Hematopoietic multipotent progenitor cell (in vitro differentiated cells): ENCODE measurements at places on chromosomes 11 and 22. TPM values are rescaled to one million over a fixed set of nuclear protein-coding genes. Genes with fewer than 3 reads are reported as not detected.

GRCh38 chr11:112886434-112887370 lies 74.5 kb upstream of the NCAM1 start:
- no peak for DNase-seq

The GTSE1 gene
- 1.6 TPM for total RNA-seq

GRCh38 chr22:23835484-23836144 lies 3.2 kb downstream of the DERL3 start:
- DNase-seq: no peak

DNA sequence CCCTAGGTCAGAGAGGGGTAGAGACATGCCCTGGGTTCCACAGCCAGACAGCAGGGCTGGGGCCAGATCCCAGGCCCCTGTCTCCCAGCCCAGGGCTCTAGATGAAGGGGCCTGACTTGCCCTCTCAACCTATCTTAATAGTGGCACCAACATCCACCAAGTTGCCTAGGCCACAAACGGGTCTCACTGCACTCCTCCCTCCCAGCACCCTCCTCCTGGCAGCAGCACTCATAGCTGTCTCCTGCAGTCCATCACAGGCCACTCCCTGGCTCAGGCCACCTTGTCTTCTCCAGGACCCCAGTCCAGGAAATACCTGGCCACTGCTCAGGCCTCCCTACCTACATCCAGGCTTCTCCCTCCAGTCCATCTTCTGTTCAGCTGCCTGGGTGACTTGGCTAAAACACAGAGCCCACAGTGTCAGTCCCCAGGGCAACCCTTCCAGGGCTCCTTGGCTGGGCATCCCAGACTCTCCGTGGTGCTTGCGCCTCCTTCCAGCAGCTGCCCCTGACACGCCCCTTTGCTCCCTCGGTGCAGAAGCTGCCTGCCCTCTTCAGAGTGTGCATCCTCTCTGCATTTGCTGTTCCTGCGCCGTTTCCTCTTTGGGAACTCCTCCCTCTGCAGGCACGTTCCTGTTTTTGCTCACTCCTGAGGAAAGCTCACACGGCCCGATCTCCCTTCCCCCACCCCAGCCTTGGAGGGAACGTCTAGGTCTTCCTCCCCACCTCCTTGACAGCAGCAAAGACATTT lies 40.5 kb downstream of the LRRC32 start:
- peak; percentile 27 for DNase-seq

The RIMBP3B gene
- total RNA-seq: 1.6 TPM

DNA sequence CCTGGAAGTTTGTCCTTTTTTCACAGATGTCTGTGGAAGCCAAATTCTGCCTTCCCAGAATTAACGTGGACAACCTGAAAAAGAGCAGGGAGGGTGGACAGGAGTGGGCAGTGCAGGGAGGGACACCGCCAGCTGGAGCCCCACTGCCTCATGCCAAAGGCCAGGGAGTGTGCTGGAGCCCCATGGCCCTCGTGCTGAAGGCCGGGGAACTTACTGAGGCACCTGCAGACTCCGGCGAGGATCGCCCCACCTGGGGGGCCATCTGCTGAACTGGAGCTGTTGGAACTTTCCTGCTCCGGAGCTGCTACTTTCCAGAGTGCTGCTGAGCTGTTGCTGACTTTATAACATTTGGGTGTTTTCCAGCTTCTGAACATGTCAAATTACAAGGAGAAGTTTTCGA lies 35.2 kb downstream of the MOV10L1 start:
- DNase-seq: no peak

DNA sequence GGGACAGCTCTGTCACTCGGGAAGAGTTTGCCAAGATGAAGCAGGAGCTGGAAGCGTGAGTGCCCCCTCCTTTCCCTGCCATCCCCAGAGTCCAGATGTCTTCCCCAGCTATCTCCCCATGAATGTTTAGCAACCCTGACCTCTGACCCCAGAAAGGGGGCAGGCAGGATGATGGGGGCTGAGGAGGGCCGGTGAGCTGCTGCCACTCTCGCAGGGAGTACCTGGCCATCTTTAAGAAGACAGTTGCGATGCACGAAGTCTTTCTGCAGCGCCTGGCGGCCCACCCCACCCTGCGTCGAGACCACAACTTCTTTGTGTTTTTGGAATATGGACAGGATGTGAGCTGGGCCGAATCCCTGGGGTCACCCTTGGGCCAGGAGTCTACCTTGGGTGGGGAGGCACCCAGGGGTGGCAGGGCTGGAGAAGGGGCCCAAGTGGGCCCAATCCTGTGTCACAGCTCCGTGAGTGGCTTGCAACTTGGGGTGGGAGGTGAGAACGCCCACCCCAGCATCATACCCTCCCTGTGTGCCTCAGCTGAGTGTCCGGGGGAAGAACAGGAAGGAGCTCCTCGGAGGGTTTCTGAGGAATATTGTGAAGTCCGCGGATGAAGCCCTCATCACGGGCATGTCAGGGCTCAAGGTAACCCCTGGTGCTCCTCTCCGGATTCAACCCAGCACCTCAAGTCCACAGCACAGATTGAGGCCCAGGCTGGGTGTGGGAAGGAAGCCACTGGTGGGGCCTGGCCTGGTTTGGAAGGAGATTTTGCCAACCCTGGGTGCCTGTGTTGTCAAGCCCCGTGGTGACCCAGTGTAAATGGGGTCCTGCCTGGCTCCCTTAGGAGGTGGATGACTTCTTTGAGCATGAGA lies 7.5 kb downstream of the CFL1 start:
- DNase-seq: no peak

DNA sequence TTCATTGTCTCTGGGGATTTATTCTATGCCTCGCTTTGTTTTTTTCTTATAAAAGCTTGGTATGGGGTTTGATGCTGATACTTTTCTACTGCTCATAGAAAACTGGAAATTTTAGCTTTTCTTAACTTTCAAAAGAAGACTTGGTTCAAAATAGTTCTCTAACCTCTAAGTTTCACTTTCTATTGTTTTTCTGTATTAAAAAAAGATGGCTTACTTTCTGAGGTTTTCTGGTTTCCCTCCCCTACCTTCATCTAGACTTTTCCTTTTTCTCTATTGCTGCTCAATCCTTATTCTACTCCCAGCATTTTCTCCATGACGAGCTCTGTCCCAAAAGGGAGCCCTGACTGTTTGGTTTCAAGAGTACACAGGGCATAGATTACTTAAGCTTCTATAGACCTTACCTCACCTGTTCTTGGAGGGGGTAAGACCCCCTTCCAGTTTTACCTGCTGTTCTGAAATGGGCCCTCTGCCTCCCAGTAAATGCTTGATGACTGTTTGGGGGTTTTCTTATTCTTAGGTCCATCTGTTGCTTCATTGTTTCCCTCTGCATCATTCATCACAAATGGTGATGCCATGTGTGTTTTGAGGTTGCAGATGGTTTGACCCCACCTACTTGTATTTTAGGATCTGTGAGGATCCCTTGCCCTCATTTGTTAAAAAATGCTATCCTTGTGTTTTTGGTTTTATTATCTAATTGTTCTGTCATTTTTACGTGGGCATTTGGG lies 29.5 kb downstream of the DNHD1 start:
- no peak for DNase-seq

GRCh38 chr22:22928666-22929380 lies 41.2 kb downstream of the IGLL5 start:
- DNase-seq: no peak

The C22orf42 gene
- total RNA-seq: not detected

- DNase-seq: peak; percentile 77
These were observed 31.6 kb downstream of the EIF3F start for GRCh38 chr11:8018484-8019313.

- DNase-seq: peak; percentile 63
These were observed 2.6 kb downstream of the KCNJ5 start for GRCh38 chr11:128893578-128894285.

The SHANK2 gene
- total RNA-seq: 0.27 TPM

- DNase-seq: peak; percentile 14
These were observed 77.0 kb downstream of the ZNF280B start for GRCh38 chr22:22431271-22432220.

The MS4A6E gene
- total RNA-seq: not detected

The PATE4 gene
- not detected for total RNA-seq

- no peak for DNase-seq
These were observed 168.0 kb upstream of the BDNF start for GRCh38 chr11:27868226-27868625.

GRCh38 chr11:133844217-133844616 lies 1.1 kb downstream of the SPATA19 start:
- DNase-seq: no peak

- no peak for DNase-seq
These were observed 18.8 kb upstream of the TSPAN18 start for GRCh38 chr11:44708009-44708408.

DNA sequence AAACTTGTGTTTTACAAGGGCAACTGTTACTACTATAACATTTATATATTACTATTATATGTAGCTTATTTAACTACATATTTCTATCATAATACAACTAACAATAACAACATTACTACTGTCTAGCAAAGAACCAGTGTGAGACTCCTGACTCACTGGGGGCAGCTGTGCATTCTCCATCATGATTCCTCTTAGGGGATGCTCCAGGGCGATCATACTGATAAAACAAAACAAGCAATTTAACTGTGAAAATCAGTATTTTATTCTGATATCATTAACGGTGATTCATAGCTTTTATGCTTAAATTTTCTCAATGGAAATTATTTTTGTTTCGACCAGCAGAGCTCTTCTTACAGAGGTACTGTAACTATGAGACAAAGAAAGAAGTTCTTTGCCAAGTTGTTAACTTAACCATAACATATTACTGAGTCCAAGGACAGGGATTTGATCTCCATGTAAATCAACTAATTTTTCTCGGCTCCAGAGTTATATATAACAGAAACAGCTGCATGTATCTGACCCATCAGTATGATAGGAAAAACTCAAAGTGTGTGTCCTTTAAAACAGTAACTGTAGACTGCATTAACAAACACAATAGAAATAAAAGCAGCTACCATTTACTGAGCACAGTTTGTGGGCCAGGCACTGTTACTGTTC lies 24.8 kb upstream of the FNBP4 start:
- no peak for DNase-seq

DNA sequence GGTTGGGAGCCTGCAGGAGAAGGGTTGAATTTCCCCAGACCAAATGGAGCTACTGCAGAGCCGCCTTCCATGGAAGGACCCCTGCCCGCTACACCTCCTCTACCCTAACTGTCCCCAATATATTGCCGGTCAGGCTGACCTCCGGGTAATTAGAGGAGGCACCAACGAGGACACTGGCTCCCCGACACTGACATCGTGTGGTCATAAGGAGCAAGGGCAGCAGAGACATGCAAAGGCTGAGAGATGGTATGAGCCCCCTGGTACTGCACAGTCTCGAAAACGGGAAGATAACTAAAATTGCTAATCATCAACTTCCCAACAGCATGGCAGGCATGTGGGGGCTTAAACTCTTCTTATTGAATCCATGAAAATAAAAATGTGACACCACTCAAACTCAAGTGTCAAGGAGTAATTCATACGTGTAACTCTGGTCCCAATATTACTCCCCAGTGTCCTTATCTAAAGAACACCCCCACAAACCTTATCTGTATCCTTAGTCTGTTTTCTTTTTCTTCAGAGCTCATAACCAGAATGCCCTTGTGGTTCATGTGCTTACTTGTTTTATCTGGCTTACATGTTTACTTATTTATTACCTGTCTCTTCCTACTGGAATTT lies 4.4 kb downstream of the CAVIN3 start:
- peak; percentile 4 for DNase-seq

DNA sequence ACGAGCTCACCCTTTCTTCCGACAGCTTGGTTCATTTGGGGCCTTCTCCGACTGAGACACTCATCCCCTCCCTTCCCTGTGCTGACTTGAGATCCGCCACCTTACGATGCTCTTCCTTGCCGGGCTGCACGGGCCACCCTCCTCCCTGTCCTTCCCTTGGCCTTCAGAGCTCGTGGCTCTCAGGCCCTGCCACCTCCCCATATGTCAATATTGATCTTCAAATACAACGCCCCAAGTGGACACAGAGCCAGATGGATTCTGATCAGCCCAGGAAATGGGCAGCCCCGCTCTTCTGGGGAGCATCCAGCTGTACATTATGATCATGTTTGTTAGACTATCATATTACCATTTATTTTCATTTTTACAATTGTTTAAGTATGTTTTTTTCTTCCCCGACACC lies 812.8 kb downstream of the TBC1D22A start:
- no peak for DNase-seq

The ZFPL1 gene
- total RNA-seq: 60.6 TPM

GRCh38 chr22:38401336-38402084 lies 53.5 kb downstream of the KCNJ4 start:
- no peak for DNase-seq

The TLCD5 gene
- 8.3 TPM for total RNA-seq

The OR2AT4 gene
- under 0.01 TPM for total RNA-seq

The POLD4 gene
- 56.6 TPM for total RNA-seq

GRCh38 chr11:132588366-132588765 lies 943.9 kb downstream of the OPCML start:
- no peak for DNase-seq

DNA sequence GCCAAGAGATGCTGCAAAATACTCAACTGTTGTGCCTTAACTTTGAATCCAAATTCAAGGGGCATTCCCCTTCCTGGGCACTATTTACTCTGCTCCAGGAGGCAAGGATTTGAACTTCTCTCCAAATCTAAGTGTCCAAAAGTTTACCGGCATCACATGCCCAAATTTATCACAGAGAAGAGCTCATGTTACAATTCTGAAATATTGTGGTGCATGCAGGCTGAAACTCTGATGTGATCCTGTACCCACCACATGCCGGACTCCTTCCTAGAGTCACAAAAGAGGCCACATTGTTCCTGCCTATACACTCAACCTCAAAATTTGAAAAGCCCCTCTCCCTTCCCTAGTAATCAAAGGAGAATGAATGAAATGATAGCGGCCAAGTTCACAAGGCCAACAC lies 1.3 kb downstream of the TRAF6 start:
- no peak for DNase-seq

DNA sequence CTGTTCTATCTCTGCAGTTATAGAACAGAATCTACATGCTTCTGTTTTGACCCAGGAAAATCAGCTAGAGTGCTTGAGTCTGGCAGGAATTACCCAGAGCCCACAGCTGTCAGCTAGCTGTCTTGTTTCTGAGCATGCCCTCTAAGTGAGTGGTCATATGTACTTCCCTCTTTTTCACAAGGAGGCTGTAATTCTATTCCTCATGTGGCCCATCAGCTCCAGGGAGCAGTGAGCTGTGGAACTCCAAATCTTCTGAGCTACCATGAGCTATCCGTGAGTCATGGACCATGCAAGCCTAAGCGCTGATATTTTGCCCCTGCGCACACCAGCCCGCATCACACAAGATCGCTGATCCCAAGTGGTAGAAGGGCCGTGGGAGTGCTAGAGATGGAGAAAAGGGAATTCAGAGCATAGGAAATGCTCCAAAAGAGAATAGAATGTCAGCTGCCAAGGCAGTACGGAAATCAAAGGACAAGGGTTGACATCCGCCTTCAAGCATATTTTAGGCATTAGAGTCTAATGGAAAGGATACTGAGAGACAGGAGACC lies 5.4 kb downstream of the FJX1 start:
- DNase-seq: no peak

GRCh38 chr11:10150800-10151199 lies 143.2 kb downstream of the SBF2 start:
- no peak for DNase-seq

The ELFN2 gene
- under 0.01 TPM for total RNA-seq

GRCh38 chr11:70381872-70382861 lies 16.2 kb upstream of the CTTN start:
- DNase-seq: no peak

- peak; percentile 75 for DNase-seq
These were observed 4.8 kb downstream of the BEST1 start for GRCh38 chr11:61954851-61955421.
